ENCODE measurements at places on chromosomes 6 and 20.

- no peak for DNase-seq
Measured at GRCh38 chr6:105810105-105810921, 275.8 kb upstream of the PRDM1 start.

GRCh38 chr6:16947375-16948015, 154.4 kb upstream of the STMND1 start:
- DNase-seq, result no peak

GRCh38 chr6:11367638-11368199, 135.3 kb upstream of the NEDD9 start:
- DNase-seq, result no peak

DNA sequence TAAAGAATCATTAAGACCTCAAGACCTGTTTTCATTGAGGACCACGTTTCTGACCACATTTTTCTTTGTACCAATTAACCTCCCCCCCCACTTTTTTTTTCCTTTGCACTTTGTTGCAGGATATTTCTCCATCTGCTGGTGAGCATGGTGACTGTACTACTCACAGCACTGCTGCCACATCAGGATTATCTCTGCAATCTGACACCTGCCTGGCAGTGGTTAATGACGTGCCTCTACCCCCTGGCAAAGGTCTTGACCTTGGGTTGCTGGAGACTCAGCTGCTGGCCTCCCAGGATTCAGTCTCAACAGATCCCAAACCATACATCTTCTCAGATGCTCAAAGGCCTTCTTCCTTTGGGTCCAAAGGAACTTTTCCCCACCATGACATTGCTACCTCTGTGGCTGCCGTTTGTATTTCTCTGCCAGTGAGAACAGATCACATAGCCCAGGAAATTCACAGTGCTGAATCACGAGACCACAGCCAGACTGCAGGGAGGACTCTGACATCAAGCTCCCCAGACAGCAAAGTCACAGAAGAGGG, 46.6 kb upstream of the EDN3 start:
- DNase-seq, result no peak

DNA sequence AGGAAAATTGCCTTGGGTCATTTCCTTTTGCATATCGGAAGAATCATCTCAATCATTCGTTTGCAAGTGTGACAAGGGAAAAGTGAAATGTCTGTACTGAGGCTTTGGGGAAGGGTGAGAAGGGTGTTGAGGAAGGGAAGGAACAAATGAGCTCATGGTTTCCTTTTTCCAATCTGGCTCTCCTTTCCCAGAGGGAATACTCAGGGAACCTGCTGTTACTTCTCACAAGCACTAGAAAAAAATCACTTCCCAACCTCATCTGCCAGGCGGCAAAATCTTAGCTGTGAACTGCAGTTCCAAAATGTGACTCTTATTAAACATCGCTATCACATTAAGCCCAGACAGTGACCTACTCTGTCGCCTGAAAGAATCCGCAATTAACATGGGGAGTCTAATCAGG, 258.1 kb downstream of the ZNF217 start:
- no peak for DNase-seq

GRCh38 chr20:16428112-16428511, 145.1 kb downstream of the KIF16B start:
- DNase-seq, result no peak

DNA sequence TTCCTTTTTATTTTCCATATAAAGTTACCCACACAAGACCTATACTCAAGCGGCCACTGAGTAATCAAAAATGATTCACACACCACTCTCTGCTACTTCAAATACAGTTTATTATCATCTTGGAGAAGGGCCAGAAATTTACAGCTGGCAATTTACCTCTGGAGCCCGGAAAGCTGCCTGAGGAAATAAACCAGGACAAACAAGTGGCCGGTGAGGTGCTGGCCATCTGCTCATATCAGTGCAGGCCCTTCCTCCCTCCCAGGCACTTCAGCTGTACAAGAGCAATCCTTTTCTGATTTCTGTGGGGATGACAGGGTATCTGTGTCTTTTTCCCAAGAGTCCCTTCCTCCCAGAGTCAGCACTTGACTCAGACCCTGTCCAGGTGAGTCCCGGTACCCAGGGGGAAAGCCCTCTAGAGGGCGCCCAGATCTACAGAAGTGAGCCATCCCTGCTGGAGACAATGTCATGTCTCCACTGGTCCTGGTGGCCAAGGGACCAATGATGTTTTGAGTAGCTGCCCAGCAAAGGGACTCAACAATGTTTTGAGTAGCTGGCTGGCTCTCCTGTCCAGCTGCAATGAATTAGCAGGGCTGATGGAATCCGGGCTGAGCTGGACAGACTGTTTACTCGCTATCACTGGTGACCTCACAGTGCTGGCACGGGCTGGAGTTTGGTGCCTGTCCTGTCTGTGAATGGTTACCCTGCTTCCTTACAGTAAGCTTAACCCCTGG, 23.6 kb downstream of the LRP11 start:
- DNase-seq, result no peak

DNA sequence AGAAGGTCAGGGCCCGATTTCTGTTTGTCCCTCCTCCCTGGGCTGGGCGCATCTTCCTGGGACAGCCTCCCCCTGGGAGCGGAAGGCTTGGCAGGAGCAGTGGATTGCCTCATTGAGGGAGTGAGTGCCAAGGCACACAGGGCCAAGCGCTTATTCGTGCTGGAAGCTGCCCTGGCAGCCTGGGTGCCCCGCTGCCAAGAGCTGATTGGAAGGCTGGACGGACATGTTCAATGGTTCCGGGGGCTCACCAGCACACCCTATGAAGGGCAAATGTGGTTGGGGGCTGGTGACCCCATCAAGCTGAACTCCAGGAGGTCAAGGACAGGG, 10.3 kb upstream of the ZNF831 start:
- no peak for DNase-seq

DNA sequence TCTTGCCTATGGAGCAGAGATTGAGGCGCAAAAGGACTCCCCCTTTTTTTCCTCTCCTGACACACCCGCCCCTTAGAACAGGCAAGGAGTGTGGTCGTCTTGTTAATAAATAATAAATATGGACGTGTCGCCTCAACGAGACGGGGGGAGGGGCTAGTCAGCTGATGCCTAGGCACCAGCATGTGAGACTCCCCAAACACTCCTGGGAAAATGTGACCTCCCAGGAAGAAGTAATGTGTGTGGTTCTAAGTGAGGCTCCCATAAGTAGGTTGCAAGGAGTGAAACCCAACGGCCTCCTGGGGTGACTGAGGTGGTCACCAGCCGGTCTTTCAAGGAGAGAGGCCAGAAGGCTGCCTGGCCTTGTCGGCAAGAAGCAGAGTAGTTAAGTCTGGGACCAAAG, 1.1 kb upstream of the FAXC start:
- DNase-seq, result no peak

GRCh38 chr6:87308970-87309369, 13.4 kb upstream of the SMIM8 start:
- no peak for DNase-seq

- no peak for DNase-seq
Measured at GRCh38 chr6:133891149-133891926, 2.4 kb downstream of the TCF21 start.

DNA sequence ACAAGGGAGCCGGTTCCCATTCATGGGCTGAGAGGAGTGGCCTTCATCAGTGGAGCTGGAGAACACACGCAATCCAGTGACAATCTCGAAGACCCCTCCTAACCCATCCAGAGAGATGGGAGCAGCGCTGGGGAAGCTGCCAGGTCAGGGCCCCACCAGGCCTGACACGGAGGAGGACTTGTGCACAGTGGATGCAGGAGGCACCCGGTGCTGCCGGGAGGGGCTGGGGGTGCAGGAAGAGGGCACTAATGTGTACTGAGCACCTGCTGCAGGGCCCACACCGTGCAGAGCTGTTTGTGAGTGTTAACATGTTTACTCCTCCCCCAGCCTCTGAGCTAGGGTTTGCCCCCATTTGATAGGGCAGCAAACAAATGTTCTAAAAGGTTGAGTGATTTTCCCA, 43.8 kb upstream of the GPR6 start:
- no peak for DNase-seq

DNA sequence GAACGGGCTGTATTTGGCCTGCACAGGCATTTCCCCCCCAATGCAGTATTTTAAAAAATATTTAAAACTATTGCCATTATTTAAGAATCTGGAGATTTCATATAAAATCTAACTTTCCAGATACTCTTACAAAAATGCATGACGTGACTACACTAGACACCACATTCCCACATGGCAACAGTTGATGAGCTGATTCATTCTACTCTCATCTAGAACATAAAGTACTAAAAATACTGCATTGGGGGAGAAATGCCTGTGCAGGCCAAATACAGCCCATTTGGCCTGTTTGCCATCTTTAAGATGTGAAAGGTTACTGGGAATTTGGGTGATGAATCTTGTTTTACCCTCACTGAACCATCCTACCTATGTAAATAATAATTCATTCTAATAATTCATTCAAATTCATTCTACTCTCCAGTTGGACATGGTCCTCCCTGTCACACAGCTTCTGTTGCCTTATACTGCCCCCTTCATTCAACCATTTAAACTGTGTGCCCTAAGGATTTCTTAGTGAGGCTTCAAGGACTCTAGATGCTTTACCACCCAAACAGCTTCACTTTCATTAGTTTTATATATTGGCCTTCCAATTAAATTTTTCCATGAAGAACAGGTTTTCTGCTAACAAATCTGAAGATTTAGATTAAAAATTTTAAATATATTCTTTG, 6.9 kb upstream of the ZSCAN16 start:
- DNase-seq, result no peak

- DNase-seq, result no peak
Measured at GRCh38 chr6:70557998-70558397, 8.7 kb upstream of the SDHAF4 start.

DNA sequence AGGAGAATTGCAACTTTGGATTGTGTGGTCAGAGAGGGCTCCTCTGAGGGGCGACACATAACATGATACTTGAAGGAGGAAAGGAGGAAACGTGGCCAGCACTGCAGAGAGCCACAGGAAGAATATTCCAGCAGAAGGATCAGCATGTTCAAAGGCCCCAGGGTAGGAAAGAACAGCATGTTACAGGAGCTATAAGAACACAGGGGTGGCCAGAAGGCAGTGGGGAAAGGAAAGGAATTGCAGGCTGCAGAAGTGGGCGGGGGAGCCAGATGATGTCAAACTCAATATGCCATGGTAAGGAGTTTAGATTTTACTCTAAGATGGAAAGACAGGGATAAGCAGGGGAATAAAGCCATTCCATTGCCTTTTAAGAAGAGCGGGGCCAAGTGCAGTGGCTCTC, 30.7 kb downstream of the MGME1 start:
- no peak for DNase-seq

DNA sequence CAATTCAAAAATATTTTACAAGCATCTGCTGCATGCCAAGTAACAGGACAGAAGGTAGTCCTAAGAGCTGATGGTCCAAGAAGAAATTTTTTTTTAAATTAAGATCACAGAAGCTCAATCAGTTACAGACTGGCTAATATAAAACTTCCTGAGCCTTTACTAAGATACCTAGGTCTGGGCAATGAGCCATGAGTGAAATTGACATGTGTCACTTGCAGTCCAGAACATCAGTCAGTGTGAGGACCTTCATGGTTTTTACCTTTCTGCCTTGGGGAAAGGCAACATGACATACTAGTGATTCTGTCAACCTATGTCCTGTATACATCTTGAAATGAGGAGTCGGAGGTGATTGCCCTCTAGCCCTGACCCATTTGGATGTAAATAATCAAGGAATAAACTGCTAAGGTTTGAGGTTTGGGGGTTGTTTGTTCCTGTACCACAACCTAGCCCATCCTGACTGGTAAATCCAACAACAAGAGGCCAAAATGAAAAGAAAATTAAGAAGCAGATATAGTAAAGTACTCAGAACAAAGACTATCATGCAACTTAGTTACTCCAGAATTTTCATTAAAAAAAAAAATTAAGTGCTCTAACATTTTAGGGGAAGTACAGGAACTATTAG, 70.0 kb downstream of the CNKSR3 start:
- DNase-seq, result no peak

GRCh38 chr6:14224359-14225103, 107.0 kb downstream of the CD83 start:
- DNase-seq, result no peak

- DNase-seq, result no peak
Measured at GRCh38 chr6:105301072-105301503, 101.8 kb downstream of the PREP start.

DNA sequence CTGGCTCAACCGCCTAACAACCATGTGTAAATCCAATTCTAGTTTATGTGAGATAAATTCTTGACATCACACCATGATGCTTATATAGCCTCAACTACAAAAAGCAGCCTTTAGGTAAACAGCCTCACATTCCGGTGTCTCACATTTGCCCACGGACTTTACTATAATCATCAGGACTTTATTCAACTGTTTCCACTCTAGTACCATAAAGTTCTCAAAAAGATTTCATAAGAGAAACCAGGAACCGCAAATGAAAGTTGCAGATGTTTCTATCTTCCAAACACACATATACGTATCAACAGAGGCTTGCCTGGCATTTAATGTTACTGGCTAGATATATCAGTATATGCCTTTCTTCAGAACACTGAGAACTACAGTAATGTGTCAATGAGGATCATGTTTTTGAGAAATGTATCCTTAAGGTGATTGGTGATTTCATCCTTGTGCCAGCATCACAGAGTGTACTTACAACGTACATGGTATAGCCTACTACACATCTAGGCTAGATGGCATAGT, 80.0 kb downstream of the EPB41L2 start:
- DNase-seq, result no peak

DNA sequence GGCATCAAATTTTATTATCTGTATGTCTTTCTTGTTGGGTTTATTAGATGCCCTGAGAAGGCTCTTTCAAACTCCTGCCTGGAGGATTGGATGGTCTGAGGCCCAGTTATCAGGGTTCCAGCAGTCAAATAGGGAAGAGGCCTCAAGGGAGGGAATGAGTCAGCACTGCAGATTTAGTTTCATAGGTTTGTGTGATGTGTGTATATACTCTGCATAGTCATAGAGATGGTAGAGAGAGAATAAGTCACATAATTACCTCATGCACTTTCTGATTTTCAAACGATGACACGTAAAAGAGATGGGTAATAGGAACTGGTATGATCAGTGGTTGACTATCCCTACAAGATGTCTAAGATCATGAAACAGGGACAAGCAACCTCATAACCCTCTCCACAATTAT, 82.1 kb downstream of the ADAT2 start:
- DNase-seq, result no peak

- no peak for DNase-seq
Measured at GRCh38 chr20:20702330-20703245, 9.9 kb downstream of the RALGAPA2 start.

All from stimulated activated CD4-positive, alpha-beta T cell treated with anti-CD3 and anti-CD28 coated beads, Interleukin-1b, Interleukin-23, amount 100 ng/mL, for 1 hour (primary cell).